ENCODE measurements at places on chromosomes 6 and 20.

GRCh38 chr20:347640-348484 lies 951 bp downstream of the NRSN2 start:
- peak; percentile 96 for DNase-seq

GRCh38 chr6:31879901-31880300 lies 1.1 kb upstream of the SLC44A4 start:
- DNase-seq = no peak

DNA sequence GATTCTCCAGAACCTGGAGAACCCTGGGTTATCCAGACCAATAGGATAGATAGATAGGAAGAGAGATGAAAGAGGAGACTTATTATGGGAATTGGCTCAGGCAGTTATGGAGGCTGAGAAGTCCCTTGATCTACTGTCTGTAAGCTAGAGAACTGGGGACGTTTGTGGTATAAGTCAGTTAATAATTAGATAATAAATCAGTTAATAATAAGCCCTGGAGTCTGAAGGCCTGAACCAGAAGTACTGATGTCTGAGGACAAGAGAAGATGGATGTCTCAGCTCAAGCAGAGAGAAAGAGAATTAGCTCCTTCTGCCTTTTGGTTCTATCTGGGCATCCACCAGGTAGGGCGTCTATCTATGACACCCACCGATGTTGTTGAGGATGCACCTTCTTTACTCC lies 72.9 kb upstream of the SLC22A23 start:
- no peak for DNase-seq

GRCh38 chr20:39885975-39886649 lies 802.9 kb downstream of the MAFB start:
- no peak for DNase-seq

DNA sequence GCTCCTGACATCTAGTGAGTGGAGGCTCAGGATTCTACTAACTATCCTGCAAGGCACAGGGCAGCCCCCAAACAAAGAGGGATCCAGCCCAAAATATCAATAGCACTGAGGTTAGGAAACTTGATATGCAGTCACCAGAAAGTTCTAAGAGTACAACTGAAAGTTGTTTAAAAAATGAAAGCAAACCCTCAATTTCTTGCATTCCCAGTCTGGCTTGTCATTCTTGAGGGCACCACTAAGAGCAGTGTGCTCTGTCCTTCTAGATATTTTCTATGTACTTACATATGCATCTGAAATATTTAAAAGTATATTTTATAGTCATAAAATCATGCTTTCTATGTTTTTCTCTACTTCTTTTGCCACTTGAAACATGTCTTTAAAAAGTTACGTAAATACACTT lies 35.9 kb downstream of the CST8 start:
- DNase-seq = no peak

GRCh38 chr6:16921399-16922110 lies 160.3 kb upstream of the ATXN1 start:
- no peak for DNase-seq

- no peak for DNase-seq
These were observed 98.5 kb upstream of the RPS6KA2 start for GRCh38 chr6:166725571-166725970.

DNA sequence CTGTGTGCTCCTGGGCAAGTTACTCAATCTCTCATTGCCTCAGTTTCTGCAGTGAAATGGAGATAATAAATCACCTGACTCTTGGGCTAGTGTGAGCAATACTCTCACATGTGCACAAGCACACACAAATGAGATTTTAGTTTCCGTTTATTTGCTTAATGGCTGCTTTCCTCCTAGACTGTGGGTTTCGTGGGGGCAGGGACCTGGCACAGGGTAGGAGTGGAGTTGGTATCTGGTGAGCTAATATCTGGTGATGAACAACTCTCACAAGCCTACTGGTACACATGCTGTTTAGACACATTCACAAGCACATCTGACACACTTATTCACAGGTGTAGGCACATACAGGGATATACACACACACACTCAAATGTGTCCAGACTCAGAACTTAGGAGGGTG lies 73.8 kb downstream of the TOX2 start:
- no peak for DNase-seq

DNA sequence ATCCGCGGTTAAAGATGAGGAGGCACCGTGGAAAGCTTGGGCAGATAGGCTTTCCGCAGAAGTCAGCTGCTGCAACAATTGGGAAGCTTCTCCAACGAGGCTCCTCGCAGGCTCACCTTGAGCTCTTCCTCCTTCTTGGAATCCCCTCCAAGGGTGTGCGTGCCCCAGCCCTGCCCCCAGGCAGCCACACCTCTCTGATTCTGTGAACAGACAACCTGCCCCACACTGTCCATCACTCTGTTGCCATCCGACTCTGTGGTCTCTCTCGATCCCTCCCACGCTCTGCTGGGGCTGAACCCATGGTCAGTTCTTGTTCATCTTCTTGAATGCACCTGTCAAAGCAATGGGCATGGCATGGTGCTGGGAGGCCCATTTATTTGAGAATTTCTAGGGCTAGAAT lies 31.5 kb downstream of the PACSIN1 start:
- no peak for DNase-seq

DNA sequence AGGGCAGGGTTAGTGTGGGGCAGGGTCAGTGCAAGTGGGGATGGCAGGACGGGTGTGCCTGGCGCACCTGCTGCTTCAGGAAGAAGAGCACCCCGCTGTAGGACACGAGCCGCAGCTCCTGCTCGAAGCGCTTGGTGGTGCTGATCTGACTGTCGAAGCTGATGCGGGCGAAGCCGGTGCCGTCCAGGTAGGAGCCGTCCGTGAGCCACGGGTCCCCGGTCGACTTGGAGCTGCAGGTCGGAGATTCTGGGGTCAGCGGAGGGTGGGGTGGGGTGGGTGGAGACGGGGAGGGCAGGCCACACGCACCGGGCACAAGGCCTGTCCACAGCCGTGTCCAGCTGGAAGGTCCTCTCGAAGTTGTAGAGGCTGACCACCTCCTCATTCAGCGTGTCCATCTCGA lies 10.2 kb downstream of the ADRM1 start:
- DNase-seq = no peak

GRCh38 chr6:44211284-44211683 lies 5.4 kb upstream of the MYMX start:
- DNase-seq = no peak

DNA sequence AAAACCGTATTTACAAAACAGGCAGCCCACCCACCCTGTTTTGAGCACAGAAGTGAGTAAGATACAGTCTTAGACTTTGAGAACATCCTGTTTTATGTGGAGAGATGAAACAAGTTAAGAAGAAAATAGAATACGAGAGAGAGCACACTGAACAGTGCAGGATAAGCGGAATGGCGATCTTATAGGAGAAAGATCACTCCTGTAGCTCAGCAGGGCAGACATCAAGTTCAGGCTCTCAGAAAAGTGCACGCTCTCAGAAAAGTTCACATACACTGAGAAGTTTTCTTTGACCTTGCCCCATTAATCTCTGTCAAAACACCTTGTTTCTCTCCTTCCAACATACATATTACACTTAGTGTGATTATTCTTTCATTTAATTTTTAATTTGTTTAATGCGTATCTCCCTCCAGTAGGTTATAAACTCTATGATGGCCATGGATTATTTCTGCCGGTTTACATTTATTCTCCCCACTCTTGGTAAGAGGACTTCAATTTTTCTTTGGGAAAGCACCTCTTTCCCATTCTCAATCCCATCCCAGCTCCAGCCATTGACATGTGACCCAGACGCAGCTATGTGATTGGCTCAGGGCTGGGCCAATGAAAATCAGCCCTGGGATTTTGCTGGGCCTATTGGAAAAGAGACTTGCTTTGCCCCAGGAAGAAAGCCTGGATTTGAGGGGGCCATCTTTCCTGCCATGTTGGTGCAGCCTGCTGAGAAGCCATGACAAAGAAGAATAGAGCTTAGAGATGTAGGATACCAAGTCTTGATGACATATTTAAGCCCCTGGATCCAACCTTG lies 16.2 kb downstream of the KCNB1 start:
- no peak for DNase-seq

DNA sequence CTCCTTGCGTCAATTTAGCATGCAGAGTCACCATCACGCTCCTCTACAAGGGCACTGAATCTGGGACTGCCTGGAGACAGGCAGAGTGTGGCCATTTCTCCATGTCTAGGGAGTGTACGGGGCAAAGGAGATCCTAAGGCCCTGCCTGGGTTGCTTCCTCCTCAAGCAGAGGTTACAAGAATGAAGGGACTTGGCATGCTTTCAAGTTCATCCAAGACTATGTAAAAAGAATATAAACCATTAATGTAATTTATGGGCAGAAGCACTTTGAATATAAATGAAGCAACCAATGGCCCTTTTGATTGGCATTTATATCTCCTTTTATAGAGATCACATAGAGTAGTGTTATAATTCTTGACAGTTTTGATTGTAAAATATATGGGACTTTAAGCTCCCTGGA lies 137.5 kb downstream of the BTBD3 start:
- no peak for DNase-seq

GRCh38 chr6:166664135-166664534 lies 37.1 kb upstream of the RPS6KA2 start:
- no peak for DNase-seq

DNA sequence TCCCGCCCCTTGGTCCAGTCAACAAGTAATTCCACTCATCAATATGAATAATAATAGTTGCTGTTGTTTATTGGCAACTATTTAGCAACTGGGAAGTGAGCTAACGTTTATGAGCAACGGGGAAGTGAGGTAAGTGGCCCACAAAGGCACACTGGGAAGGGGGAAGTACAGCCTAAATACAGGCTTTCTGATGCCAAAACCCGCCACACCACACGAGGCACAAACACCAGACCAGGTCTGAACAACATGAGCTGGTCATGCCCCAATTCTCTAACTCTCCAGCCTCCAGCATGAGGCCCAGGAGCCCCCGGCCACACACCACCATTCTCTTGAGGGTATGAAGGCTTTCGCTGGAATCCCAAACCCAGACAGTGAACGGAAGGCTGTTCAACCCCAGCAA lies 50.8 kb downstream of the PREX1 start:
- DNase-seq = no peak

- no peak for DNase-seq
These were observed 113.5 kb downstream of the EPM2A start for GRCh38 chr6:145621776-145622175.

DNA sequence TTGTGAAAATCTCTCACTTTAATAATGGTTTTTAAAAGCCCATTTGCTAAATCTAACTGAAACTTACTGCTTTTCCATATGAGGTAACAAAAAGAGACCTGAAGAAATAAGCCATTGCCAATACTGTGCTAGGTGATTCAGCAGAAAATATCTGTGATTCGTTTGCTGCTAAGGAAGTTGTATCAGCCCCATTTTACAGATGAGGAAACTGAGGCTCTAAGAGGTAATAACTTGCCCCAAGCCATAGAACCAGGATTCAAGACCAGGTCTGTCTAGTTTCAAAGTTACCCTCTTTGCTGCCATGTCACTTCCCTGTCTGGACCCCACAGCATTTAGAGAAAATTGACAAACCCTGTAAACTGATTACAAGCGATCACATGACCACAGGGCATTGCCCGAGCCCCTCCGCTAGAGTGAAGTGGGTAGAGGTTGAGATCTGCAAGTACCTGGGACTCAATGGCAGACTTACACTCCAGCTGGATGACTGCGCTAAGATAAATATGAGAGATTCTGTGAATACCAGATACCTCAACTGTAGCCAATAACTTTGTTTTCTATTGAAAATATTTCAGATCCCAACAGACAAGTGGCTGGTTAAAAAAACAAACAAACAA lies 69.3 kb downstream of the TNFRSF21 start:
- no peak for DNase-seq

DNA sequence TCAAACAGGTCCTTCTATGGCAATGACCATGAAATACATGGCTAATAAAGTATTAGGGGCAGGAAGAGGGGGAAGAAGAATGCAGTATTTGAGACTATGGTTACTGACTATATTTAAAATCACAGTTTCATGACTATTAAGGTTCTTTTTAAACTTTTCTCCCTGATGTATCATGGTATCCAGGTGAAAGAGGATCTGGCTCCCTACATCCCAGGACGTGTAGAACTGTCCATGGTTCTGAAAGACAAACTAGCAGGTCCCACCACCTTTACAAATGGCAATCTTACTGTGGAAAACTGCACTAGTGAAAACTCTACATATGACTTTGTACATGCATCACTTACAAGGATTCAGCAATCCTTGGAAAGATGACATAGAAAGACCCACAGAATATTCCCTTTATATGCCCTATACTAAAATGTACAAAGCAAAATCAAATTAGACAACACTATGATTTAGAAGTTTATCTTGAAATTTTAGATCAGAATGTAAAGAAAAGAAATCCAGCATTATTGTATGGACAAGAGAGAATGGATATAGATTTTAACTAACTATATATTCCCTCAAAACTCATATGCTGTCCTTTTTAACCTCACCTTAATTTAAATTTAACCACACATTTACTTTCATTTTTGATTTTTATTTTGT lies 33.5 kb downstream of the RPP21 start:
- no peak for DNase-seq

DNA sequence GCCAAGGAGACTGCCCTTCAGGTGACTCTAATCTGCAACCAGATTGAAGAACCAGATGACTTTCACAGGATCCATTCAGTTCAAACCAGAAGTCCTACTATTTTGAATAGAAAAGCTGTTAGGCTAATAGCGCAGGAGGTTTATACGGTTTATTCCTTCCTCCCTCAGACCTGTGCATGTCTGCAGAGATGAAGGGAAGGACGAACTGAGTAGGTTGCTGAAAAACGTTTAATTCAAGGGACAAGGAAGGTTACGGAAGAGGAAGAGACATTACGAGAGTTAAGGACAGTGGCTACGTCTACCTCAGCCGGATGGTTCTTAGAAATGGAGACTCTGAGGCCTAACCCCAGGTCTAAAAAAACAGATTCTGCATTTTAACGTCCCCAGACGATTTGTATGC lies 978 bp downstream of the AURKA start:
- no peak for DNase-seq

- DNase-seq = no peak
These were observed 245.3 kb upstream of the HSF2 start for GRCh38 chr6:122154155-122154554.

- DNase-seq = peak; percentile 78
These were observed 557 bp upstream of the DYNLRB1 start for GRCh38 chr20:34515484-34516246.

DNA sequence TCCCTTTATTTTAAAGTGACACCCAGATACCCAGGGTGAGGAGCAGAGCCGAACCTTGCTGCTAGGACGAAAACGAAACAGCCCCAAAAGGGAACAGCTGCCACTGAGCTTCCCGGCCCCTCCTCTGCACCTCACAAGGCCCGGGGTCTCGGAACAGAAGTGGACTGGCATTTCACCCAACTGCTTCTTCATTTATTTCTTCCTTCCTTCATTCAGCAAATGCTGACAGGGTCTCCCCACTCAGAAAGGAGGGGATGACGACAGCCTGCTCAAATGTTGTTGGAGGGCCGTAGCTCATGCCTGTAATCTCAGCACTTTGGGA lies 220.3 kb downstream of the PREX1 start:
- DNase-seq = no peak

- DNase-seq = peak; percentile 36
These were observed 12.7 kb upstream of the BAK1 start for GRCh38 chr6:33592595-33593413.

DNA sequence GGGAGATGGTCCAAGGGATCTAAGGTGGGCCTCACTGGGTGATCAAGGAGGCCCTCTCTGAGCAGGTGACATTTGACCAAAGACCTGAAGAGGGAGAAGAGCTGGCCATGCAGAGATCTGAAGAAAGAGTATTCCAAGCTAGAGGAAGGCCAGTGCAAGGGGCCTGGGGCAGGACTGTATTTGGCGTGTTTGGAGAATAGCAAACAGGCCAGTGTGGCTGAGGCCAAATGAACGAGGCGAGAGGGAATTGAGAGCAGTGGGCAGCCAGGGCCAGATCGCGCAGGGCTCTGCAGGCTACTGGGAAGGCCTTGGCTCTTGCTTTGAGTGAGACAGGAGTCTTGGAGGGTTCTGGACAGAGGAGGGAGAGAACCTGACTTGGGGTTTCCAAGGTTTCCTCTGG lies 9.3 kb downstream of the NOL4L start:
- DNase-seq = no peak

All from retina (tissue), 1 donor.